Activated naive CD4-positive, alpha-beta T cell treated with anti-CD3 and anti-CD28 coated beads, Interleukin-2, amount 10 ng/mL, durations not matched to agents 7 days and 5 days (primary cell): ENCODE measurements at places on chromosomes 6 and 20.

DNA sequence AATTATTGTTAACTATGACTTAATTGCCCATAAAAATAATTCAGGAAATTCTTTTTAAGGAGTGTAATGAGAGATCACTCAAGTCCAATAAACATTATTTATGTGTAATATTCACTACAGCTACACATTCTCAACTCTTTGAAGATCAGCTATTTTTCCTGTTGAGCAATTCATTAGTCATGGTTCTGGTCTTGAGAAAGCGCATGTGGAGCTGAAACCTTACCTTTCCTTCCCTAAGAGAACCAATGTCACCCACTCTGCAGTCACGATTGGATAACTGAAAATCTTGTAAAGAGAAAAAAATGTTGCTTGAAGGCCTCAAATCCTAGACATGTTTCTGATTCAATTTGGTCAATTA is 736.9 kb upstream of the MARCKS start:
- DNase-seq = no peak

DNA sequence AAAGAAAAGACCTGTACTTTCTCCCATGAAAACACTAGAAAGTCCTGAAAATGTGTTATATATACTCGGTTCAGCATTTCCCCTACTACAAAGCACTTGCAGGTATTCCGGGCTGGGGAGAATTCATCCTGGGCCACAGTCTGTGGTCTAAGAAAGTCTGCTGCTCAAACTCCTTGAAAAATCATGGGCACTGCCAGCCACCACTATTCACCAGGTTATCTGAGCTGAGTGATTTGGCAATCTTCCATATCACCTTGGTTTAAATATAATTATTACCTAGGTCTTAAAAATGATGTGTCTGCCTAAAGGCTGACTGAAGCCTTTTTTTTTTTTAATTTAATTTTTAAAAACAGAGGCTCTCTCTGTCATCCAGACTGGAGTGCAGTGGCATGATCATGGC is 11.3 kb downstream of the FKBP5 start:
- no peak for DNase-seq

GRCh38 chr6:474453-475185 is 83.1 kb downstream of the IRF4 start:
- peak; percentile 92 for DNase-seq

DNA sequence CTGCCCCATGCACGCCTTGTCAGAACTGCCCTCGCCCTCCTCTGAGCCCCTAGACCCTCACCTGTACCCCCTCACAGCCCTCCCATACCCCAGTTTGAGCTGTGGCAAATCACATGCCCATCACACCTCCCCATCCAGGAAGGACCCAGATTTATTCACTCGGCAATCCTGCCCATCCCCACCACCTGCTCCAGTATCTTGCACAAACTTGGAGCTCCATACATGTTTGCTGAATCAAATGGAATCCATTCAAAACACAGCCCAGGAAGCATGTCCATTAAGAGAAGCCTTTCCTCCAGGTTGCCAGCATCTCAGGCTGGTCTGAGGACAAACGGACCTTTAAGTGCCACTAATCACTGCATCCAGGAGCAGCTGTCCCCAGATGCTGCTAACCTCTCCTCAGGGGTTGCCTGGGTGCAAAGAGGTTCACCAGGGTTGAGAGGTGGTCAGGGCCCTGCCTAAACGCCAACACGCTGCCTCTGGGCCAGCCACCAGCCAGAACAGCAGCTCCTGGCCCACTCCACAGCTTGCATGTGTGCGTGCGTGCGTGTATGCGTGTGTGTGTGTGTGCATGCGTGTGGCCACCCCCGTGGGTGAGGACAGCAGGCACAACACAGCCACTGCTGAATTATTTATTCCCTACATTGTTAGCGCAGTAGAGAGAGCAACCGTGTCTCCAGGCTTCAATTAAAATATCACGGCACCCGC is 31.0 kb downstream of the GRM4 start:
- DNase-seq = no peak

GRCh38 chr20:46555370-46555956 is 5.0 kb upstream of the OCSTAMP start:
- no peak for DNase-seq

DNA sequence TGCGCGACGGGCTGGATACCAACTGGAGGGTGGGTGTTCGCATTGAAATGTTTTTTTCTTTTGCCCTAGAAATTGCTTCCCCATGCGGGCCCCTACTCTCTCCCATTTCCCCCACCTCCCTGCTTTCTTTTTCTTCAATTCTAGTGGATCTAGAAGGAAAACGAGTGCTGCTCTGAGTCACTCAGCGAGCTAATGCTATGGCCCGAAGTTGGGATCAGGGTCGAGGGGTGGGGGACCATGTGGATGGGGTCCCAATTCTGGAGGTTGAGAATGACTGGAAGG is 71.5 kb downstream of the SOX4 start:
- no peak for DNase-seq

GRCh38 chr6:36912586-36912985 is 26.8 kb downstream of the C6orf89 start:
- DNase-seq = peak; percentile 78

- DNase-seq = no peak
Measured at GRCh38 chr20:31868853-31869672, 1.3 kb downstream of the DUSP15 start.

DNA sequence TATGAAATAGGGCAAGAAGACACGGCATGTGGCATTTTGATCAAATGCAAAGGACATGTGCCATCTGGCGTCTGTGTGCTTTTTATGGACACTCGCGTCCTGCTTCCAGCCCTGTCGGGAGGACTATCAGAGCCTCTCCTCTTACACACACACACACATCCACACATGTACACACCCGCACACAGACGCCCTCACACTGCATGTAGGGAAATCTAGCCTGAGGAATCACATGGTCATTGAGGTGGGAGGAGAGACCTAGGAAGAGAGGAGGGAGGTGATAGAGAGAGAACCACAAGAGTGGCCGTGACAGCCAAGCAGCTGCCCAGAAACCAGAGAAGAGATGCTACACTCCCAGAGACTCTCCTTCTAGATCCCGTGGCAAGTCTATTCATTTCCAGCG is 105.9 kb upstream of the CDYL start:
- no peak for DNase-seq

GRCh38 chr6:13718123-13718458 is 6.5 kb upstream of the RANBP9 start:
- DNase-seq = no peak

DNA sequence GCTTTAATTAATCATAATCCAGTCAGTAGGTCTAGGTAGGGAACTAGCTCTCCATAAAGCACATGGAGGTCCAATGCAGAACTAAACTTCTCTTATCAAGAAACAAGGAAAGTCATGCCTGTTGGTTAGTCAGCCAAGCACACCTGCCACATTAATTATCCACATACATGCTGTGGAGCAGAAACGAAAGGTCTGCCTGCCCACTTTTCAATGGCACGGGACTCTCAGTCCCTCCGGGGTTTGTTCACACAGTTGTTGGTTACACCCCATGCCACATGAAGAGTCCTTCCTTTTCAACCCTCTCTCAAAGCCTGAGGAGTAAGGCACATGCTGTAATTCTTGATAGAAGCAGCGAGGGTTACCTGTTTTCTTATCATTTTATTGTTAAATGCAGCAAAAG is 1096.4 kb upstream of the MAP3K7 start:
- no peak for DNase-seq

DNA sequence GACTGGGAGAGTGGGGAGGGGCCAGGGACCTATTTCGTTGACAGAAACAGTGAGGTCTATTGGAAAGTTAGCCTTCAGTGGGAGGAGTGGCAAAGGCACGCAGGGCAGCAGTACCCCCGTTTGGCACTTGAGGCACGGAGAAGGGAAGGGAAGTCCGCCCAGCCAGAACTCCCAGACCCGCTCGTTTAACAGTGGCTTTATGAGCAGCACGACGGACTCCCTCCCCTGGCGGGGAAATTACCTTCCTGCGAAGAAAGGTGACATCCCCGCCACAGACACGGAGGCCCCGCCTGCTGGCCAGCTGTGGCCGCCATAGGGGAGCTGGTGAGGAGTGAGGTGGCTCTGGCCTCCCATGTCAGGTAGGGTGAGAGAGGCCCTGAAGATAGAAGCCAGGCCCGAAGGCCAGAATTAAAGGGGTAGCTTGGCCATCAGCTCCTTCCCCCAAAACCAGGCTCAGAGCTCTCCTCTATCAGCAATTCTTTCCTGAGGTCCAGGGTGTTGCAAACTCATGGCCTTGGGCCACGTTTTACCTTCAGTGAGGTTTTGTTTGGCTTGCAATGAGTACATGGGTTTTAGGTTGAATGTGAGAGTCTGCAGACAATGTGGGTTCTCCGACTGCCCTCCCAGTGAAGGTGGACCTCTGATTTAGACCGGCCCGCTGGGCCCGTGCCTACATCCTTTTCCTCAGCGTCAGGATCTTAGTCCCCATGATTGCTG is 123.7 kb downstream of the MRPL14 start:
- DNase-seq = no peak
